Activated CD8-positive, alpha-beta memory T cell treated with anti-CD3 and anti-CD28 coated beads for 1 hour (primary cell): ENCODE measurements at places on chromosomes 16 and 17.

GRCh38 chr17:8846768-8847211 is 20.7 kb downstream of the PIK3R6 start:
- DNase-seq: no peak

GRCh38 chr17:14622615-14623101 is 321.8 kb downstream of the HS3ST3B1 start:
- no peak for DNase-seq

GRCh38 chr17:51748749-51749604 is 409.5 kb downstream of the CA10 start:
- no peak for DNase-seq

DNA sequence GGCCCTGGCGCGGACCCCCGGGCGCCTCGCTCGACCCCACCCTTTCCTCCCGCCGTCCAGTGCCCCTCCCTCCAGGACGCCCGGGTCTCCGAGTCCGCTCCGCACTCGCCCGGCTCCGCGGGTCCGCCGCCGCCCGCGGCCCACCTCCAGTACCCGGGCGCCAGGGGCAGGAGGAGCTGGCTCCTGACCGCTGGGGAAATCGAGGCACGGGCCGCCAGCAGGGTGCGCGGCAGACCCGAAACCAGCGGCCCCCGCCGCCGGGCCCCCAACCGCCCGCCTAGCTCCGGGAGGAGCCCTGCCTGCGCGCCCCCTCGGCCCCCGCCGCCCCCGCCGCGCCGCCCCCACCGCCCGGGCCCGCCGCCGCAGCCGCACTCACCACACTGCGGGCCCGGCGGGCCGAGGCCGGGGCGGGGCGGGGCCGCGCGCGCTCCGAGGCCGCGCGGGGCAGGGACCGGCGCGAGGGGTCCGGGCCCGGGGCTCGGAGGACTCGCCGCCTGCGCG is 333 bp downstream of the MAFG start:
- DNase-seq: no peak

DNA sequence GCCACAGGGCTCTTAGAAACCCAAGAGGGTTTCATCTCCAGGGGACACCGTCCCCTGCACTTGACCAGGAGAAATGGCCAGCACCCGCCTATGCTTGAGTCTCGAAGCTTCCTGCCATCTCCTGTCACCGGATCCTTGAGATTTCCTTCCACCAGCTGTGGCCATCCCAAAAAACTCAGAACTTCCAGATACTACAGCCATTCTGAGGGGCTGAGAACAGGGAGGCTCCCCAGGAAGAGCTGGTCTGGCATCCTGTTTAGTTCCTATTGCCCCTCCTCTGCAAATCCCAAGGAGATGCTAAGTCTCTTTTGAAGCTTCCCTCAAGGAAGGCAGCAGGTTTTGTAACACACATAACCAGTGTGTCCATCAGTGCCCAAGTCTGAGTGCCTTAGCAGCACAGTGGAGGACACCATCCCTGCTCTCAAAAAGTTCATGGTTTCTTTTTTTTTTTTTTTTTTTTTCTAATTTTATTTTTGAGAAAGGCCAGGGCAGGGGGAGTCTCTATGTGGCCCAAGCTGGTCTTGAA is 2.0 kb downstream of the UBALD2 start:
- DNase-seq: no peak

GRCh38 chr16:85838381-85838780 is 38.9 kb downstream of the COX4I1 start:
- no peak for DNase-seq

GRCh38 chr16:56930486-56931270 is 1.3 kb upstream of the HERPUD1 start:
- DNase-seq: no peak
